Endodermal cell (in vitro differentiated cells): ENCODE measurements at places on chromosomes 16 and 17. TPM values are rescaled to one million over a fixed set of nuclear protein-coding genes. Genes with fewer than 3 reads are reported as not detected.

TMEM100 gene
- total RNA-seq = 2.4 and 4.3 TPM in 2 replicates

ABCA9 gene
- not detected in 3 replicates for total RNA-seq

CMTM2 gene
- not detected in 3 replicates for total RNA-seq

ENPP7 gene
- not detected in 3 replicates for total RNA-seq

CNTD1 gene
- 0.77 TPM in 1 of 3 replicates, not detected in the others for total RNA-seq

HOXB9 gene
- total RNA-seq = not detected in 2 replicates

FA2H gene
- 1.8 and 2.4 TPM in 2 replicates for total RNA-seq

SLC47A1 gene
- total RNA-seq = 1.4 and 3.1 TPM in 2 replicates

KRT33A gene
- not detected in 2 replicates for total RNA-seq

CHST4 gene
- total RNA-seq = 3.0 and 3.2 TPM in 2 replicates

MPP3 gene
- total RNA-seq = 5.7 to 6.8 TPM (median 6.6 TPM) in 3 replicates

PRAC2 gene
- total RNA-seq = not detected in 3 replicates

CACNG3 gene
- total RNA-seq = not detected in 2 replicates

CASKIN2 gene
- 27.1 and 31.0 TPM in 2 replicates for total RNA-seq

HOXB6 gene
- total RNA-seq = not detected in 3 replicates

AANAT gene
- 2.3 TPM in 1 of 3 replicates, not detected in the others for total RNA-seq

C1QTNF8 gene
- total RNA-seq = 0.20 TPM in 1 of 3 replicates, not detected in the others

KRT25 gene
- total RNA-seq = not detected in 2 replicates

OMG gene
- total RNA-seq = not detected in 3 replicates

ZNF263 gene
- 24.6 and 25.3 TPM in 2 replicates for total RNA-seq

KCNH4 gene
- not detected in 3 replicates for total RNA-seq

SHISA6 gene
- total RNA-seq = 14.3 and 14.4 TPM in 2 replicates

NAGS gene
- 1.2 and 1.4 TPM in 2 replicates for total RNA-seq

MT1G gene
- total RNA-seq = 7.8 and 11.0 TPM in 2 replicates

SLC5A10 gene
- total RNA-seq = 0.11 to 0.28 TPM (median 0.17 TPM) in 3 replicates

OR4D1 gene
- total RNA-seq = 0.07 TPM in 1 of 2 replicates, not detected in the other

CSH1 gene
- total RNA-seq = not detected in 3 replicates

TNFRSF17 gene
- total RNA-seq = not detected in 3 replicates

SPATA32 gene
- total RNA-seq = not detected in 3 replicates

PTX4 gene
- not detected in 2 replicates for total RNA-seq

WFDC1 gene
- total RNA-seq = not detected in 2 replicates

ABCC11 gene
- total RNA-seq = 0.34 and 0.70 TPM in 2 replicates

REXO5 gene
- total RNA-seq = 7.1 to 11.0 TPM (median 10.2 TPM) in 3 replicates

EME2 gene
- 23.0 to 39.1 TPM (median 34.3 TPM) in 3 replicates for total RNA-seq

AOC3 gene
- 1.9 to 3.0 TPM (median 2.0 TPM) in 3 replicates for total RNA-seq

TPSD1 gene
- not detected in 3 replicates for total RNA-seq

NACA2 gene
- not detected in 2 replicates for total RNA-seq
